ENCODE measurements at places on chromosomes 4 and X.

- no peak for DNase-seq
Observed at GRCh38 chr4:2822461-2823300, 21.0 kb upstream of the ADD1 start.

DNA sequence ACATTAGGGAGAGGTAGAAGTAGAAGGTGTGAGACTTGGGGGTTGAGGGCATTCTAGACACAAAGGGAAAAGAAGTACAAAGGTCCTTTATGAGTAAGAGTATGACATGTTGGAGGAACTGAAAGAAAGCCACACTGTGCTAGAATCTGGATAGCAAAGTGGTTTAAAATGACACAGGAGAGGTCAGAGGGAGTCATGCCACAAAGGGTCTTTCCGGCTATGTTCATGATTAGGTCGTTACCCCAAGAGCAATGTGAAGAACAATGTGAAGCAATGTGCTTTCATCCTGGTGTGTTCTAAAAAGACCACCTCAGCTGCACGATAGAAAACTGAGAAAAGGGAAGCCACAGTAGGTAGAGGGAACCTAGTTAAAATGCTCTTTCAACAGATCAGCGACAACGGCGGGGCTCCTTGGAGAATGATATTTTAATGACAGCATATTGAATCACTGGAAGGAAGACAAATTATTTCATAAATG, 29.2 kb downstream of the SMIM14 start:
- DNase-seq = no peak

GRCh38 chr4:189823591-189823990, 117.1 kb upstream of the FRG1 start:
- DNase-seq = no peak

DNA sequence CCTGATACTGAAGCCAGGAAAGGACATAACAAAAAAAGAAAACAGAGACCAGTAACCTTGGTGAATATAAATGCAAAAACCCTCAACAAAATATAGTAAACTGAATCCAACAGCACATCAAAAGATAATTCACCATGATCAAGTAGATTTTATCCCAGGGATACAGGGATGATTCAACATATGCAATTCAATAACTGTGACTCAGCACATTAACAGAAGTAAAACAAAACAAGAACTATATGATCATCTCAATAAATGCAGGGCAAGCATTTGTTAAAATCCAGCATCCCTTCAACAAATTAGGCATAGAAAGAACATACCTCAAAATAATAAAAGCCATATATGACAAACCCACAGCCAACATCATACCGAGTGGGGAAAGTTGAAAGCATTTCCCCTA, 112.0 kb downstream of the HHIP start:
- peak; percentile 5 for DNase-seq

DNA sequence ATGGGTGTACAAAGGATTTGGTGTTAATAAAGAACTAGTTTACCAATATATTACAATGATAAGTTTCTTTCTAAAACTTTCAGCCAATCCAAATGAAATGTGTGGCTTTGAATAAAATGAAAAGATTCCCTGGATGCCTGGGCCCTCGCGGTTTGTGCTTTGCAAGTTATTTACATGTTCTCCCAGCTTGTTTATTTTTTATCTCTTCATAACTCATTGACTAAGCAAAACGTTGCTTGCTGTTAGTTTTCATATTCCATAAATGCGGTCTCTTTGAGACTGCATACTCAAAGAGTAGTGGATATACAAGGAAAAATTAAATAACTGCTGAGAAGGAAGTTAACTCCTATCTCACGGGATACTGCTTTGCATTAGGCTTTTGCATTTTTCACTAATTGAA, 26.0 kb downstream of the FHDC1 start:
- DNase-seq = no peak

DNA sequence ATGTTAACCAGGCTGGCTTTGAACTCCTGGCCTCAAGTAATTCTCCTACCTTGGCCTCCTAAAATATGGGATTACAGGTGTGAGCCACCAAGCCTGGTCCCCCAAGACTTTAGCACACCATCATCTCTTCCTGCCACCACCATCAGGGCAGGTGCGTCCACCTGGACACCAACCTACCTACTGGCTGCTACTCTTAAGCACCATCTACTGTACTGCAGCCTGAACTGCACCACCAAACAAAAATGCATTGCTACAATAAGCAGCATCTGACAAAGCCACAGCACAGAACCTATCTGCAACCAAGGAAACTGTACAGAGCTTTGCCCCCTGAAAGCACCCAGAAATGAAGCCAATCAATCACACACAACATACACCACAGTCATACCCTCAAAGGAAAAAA, 139.7 kb downstream of the EFHC2 start:
- peak; percentile 12 for DNase-seq

GRCh38 chr4:53680598-53680997, 89.3 kb upstream of the LNX1 start:
- no peak for DNase-seq

DNA sequence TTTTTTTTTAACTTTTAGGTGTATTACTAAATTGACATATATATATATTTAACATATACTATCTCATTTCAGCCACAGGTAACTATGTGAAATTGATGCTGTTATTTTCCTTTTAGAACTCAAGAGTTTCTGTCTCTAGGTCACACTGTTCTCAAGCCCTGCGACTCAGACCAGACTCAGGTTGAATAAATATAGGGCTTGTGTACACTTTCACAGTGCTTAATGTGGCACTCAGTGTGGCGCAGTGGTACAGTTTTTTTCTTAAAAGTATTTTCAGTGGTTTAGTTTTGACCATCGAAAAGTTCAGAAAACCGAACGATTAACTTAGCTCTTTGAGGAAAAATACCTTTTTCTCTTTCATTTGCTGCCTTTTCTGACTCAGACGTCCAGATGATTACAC, 24.7 kb downstream of the PACRGL start:
- DNase-seq = no peak

DNA sequence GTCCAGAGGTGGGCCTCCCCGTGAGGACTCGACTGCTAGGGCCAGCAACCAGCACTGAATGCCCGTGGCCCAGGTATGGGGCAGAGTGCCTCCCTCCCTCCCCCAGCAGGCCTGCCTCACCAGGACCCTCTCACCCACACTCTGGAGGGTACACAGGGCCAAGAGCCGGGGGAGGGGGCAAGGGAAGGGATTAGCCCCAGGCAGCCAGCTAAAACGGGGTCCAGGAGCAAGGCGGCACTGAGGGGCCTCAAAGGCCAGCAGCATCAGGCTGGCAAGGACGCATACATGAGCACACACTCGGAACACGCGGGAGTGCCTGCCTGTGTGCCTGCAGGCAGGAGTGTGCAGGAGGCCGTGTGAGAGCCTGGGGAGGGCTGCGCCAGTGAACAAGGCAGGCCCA, 18.3 kb upstream of the DUSP9 start:
- DNase-seq = no peak

GRCh38 chr4:108141213-108141950, 27.4 kb downstream of the LEF1 start:
- no peak for DNase-seq

DNA sequence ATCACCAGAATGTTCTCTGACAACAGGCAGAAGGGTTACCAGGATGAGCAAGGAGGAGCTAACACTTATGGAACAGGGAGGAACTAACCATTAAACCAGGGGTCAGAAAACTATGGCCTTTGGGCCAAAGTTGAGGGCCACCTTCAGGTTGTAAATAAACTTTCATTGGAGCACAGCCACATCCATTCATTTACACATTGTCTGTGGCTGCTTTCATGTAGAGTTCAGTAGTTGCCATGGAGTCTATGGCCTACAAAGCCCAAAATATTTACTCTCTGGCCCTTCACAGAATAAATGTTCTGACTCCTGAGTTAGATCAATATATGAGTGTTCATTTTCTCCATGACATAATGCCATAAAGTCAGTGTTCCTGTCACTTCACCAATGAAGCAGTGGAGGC, 13.2 kb upstream of the HCCS start:
- DNase-seq = peak; percentile 6

DNA sequence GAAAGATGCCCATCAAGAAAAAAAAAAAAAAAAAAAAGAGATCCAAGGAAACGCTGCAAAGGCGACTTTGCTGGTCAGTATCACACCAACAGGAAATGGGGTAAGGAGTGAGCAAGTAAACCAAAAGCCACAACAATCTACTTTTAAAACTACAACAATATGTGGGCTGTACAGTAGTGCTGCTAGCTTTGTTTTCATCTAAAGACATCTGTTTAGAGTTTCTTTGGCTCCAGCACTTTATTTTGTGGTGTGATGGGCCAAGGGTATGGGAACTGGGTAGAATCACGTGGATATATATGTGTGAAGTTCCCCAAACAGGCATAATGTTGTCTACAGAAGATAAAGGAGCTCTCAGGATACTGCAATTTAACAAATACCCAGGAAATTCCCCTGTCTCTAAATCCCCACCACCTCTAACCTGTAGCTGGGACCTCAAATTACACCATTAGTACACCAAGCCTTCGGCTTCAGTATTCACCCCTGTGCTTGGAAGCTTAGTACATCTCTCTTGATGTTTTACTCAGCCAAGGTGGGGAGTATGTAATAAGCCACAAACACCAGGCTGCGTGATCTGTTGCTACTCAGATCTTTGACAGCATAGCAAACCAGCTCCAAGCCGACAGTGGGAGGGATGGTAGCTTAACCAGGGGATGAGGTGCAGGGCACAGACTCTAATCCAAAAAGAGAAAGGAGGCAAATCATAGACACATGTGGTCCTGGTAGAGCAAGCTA, 207.9 kb downstream of the HS6ST2 start:
- DNase-seq = no peak

DNA sequence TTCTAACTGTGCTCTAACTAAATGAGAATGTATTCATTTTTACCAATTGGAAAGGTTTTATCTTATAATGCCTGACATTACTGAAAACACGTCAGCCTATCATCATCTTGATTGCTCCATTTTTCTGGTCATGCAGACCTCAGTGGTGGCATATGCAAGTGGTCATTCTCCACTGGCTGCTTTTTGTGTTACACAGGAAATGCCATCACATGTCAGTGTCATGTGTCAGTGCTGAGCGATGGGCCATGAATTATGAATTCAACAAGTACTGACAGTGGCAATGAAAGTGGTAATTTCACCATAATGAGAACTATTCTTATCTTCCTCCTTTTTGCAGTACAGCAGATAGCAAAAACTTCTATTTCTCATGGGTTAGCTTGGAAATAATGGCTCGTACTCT, 190.5 kb downstream of the PACRGL start:
- no peak for DNase-seq

- DNase-seq = no peak
Observed at GRCh38 chr4:1035510-1035909, 24.1 kb downstream of the FGFRL1 start.

DNA sequence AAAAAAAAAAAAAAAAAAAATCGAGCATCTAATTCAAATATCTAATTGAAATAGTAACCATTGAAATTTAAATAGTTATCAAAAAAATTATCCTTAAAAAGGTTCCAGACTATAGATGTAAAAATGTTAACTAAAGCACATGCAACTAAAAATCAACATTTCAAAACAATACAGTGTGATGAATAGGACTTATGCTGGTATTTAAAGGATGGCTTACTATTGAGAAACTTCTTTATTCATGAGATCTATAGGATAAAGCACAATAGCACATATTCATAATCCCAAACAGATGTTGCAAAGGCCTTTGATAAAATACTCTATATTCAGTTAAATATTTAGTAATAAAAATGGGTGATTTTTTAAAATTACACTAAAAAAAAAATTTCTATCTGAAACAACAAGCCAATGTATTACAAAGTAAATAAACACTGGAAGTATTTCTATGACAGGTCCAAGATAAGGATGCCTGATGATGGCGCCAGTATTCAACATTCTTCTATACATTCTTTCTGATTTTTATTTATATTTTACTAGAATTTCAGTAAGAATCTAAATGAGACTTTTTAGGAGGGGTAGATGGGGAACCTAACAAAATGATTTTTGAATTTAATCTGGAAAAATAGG, 26.3 kb downstream of the DCLK2 start:
- no peak for DNase-seq

- DNase-seq = no peak
Observed at GRCh38 chrX:8868070-8868773, 67.0 kb upstream of the FAM9A start.

GRCh38 chrX:30302956-30303355, 6.2 kb downstream of the NR0B1 start:
- DNase-seq = peak; percentile 79

DNA sequence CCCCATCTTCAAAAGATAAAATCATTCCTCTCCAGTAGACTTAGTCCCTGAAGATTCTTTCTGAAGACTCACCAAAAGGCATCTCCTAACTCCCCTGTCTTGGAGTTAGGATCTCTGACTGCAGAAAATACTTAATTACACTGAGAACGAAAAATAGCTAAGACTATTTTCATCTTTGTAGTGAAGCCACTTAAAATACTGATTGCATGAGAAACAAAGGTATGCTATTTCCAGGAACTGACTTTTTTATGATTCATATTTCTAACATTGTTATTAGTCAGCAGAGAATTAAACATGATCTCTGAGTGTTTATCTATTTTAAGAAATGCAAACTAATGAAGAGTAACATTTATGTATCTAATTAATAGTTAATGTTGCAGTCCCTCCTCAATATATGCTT, 71.8 kb upstream of the NR3C2 start:
- DNase-seq = no peak

- no peak for DNase-seq
Observed at GRCh38 chr4:25621027-25621930, 34.4 kb upstream of the SLC34A2 start.

GRCh38 chr4:90357117-90357710, 230.0 kb downstream of the CCSER1 start:
- DNase-seq = peak; percentile 74

GRCh38 chrX:15310117-15310516, 5.3 kb downstream of the ASB11 start:
- DNase-seq = peak; percentile 59

DNA sequence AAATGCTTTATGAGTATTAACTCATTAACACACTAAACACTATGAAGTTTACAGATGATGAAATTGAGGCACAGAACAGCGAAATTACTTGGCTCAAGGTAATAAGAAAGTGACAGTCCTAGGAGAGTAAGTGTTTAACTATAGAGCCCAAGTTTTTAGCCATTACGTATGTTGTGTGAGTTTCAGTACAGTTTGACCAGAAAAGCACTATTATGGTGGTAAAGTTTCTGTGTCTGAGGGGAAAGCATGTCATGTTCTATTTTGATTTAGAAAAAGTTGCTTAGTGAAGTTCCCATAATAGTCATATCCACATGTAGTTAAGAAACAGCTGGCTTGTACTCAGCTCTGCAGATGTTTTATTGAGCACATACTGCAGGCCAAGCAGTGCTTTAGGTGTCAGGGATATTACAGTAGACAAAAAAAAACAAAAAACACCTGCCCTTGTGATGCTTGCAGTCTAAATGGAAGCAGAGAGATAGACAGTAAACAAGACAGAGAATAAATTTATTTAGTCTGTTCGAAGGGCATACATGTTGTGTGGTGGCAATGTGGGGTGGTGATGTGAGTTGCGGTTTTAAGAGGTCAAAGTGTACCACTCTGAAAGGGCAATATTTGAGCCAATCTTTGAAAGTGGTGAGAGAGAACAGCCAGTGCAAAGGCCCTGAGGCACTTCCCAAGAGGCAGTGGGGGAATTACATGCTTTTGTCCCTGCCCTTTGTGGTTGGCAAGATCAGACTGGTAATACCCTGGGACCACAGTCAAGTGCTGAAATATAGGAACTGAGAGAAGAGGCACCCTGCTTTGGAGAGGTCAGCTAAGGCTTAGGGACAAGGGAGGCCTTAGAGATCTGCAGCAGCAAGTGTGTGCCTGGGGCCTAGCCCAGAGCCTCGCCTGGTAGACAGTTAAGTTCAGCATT, 6.2 kb downstream of the TMEM131L start:
- no peak for DNase-seq
